ENCODE measurements at places on chromosomes 1 and 21. TPM values are rescaled to one million over a fixed set of nuclear protein-coding genes. Genes with fewer than 3 reads are reported as not detected.

Gene PIGR
- not detected for polyA plus RNA-seq

Gene PBX1
- polyA plus RNA-seq = 46.6 TPM

Gene SYDE2
- polyA plus RNA-seq = 5.7 TPM

Gene POU3F1
- not detected for polyA plus RNA-seq

Gene S100A16
- 224 TPM for polyA plus RNA-seq

Gene CR1L
- polyA plus RNA-seq = not detected

Gene SAMSN1
- polyA plus RNA-seq = not detected

Gene WARS2
- polyA plus RNA-seq = 12.4 TPM

Gene CA6
- not detected for polyA plus RNA-seq

Gene LAMC2
- polyA plus RNA-seq = 1.6 TPM

Gene FNDC5
- polyA plus RNA-seq = 1.5 TPM

Gene SLAMF9
- polyA plus RNA-seq = not detected

Gene GPATCH4
- 23.1 TPM for polyA plus RNA-seq

Gene DCDC2B
- not detected for polyA plus RNA-seq

Gene CD164L2
- not detected for polyA plus RNA-seq

Gene FALEC
- not detected for polyA plus RNA-seq

Gene NEGR1
- polyA plus RNA-seq = 9.8 TPM

Gene FCRL1
- polyA plus RNA-seq = not detected

Gene TDRD10
- polyA plus RNA-seq = not detected

Gene RGS13
- not detected for polyA plus RNA-seq

Gene CCDC17
- 0.19 TPM for polyA plus RNA-seq

Gene FCGR3A
- polyA plus RNA-seq = not detected

Gene RIPPLY3
- not detected for polyA plus RNA-seq

Gene RIMKLA
- not detected for polyA plus RNA-seq

Gene NUAK2
- 8.2 TPM for polyA plus RNA-seq

Gene AGO1
- 17.6 TPM for polyA plus RNA-seq

Gene ERRFI1
- 102 TPM for polyA plus RNA-seq

Gene DNAH14
- 7.2 TPM for polyA plus RNA-seq

Gene PLA2G2F
- not detected for polyA plus RNA-seq

Gene CSF1
- polyA plus RNA-seq = 84.1 TPM
